ENCODE measurements at places on chromosomes 2 and 18.

DNA sequence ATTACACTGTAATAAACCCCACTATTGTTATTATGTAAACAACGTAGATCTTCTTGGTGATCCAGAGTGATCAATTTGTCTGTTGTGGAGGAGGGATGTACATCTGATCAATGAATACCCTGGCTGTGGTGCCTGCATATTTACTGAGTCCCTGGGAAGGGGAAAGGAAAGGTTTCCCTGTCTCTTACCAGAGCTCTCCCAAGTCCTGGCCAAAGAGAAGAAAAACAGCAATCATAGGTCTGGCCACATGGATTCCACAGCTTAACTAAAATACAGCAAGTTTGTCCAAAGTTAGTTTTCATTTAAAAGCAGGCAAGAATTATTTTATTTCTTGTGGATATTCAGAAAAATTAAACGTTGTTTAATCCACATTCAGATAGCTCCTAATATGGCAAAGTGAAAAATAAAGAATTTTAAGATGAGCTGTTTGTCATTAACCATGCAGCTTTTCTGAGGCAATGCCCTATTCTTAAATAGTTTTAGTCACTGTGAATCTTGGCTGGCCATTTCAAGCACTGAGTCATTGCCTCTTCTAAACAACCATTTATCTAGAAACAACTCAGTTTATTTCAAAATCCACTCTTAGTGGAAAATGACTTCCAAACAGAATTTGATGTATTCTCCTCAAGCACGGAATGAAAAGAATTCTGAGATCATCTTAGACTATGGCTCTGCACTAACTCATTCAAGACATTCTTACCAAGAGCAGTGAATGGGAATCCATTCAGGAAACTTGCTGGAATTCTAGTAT, 1004.4 kb upstream of the CDH2 start:
- no peak for DNase-seq

DNA sequence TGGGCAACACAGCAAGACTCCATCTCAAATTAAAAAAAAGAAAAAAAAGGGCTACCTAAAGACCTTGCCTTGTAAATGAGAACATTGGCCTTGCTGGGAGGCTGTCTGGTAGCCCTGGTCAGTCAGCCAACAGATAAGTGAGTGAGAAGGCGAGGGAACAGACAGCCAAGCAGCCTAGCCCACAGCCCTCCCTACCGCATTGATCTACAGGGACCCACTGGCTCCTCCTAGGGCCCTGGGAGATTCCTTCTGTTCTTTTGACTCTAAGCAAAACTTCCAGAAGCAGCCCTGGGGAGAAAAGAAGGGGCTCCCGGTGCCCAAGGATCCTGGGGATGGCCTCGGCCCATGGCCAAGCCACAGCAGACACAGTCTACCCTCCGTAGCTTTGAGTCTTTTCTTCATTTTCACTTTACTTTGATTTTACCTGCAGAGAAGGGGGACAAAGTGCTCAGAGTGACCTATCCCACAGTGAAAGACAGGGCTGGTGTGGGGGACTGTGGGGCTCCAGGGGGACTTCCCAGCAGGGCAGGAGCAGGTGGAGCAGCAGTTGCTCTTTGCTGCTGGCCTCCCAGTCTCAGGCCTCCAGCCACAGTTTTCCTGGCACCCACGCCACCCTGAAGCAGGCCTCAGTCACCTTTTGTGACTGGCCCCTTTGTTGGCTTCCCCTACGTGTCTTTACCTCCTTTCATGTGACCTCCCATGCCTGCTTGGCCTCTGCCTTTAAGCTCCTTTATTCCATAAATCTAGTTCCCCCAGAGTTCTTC, 5.1 kb downstream of the CEP68 start:
- no peak for DNase-seq

- DNase-seq = no peak
These were observed 450.1 kb upstream of the PKDCC start for GRCh38 chr2:41597680-41598079.

- DNase-seq = no peak
These were observed 105.6 kb upstream of the RFX8 start for GRCh38 chr2:101580528-101580927.

DNA sequence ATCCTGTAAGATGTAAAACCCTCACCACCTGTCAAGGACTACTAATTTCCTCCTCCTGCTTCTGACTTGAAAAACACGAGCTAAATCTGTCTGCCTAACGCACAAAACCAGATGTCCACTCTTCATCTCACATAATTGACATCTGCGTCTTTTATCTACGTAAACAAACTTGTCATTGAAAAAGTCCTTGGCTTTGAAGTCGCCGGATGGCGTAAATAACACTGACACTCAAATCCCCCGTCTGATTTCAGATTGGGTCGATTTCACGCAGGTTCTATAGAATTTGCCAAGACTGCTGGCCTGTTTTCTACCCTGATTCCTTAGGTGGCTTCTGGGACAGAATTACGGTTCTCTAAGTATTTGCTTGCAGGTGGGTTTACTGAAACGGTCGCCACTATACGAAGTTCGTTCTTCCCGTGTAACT, 539 bp upstream of the MOB4 start:
- peak; percentile 41 for DNase-seq

DNA sequence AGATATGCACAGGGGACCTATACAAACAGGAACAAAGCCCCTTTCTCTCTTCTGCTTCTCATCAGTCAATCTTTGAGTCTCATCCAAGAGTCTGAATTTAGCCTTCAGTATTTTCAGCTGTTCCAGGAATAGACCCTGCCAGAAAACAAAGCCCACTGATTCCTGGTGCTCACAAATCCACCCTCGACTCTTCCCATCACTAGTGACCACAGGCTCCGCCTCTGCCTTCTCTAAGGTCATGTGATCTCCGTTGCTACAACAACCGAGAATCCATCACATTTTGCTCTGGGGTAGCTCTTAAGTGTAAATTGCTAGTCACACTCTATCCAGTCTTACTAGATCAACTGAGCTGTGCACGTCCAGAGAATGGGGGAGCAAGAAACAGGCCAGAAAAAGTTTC, 46.4 kb upstream of the SPTBN1 start:
- DNase-seq = no peak
